Femur (tissue), 1 donor: ENCODE measurements at places on chromosomes 7 and 10.

GRCh38 chr10:46298477-46299285, 11.9 kb downstream of the ANTXRL start:
- DNase-seq: peak; percentile 7

DNA sequence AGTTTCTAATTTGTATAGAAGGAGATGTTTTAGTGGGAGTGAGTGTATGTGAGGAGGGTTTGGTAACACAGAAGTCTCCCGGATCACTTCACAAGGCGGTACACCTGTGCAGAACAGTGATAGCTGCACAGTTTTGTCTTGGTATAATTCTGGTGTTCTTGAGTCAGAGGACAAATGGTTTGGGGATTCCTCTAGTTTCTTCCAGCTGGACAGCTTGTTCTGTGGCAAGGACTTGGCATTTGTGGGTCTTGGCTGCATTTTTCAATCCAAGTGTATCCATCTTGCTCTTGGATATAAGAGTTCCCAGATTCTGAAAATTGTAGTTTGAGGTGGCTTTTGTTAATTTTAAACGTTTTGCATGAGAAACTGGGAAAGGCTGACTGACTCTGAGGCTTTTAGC, 135.7 kb downstream of the AHR start:
- DNase-seq: no peak

DNA sequence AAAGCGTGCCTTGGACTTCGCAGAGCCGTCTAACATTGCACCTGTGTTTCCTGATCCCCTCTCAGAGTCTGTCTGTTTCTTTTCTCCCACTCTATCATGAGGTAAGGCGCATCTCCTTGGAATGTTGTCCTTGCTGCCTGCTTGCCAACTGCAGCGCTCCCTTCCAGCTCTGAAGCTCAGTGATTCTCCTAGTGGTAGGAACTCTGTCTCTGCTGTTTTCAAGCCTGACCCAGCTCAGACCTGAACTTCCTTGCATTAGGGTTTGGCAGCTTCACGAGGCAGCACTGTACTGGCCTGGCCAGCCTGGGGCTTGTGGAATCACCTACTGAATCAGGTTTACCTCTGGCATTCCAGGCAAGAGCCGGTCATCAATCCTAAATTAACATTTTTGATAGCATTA, 123.9 kb downstream of the CREB5 start:
- DNase-seq: peak; percentile 67

DNA sequence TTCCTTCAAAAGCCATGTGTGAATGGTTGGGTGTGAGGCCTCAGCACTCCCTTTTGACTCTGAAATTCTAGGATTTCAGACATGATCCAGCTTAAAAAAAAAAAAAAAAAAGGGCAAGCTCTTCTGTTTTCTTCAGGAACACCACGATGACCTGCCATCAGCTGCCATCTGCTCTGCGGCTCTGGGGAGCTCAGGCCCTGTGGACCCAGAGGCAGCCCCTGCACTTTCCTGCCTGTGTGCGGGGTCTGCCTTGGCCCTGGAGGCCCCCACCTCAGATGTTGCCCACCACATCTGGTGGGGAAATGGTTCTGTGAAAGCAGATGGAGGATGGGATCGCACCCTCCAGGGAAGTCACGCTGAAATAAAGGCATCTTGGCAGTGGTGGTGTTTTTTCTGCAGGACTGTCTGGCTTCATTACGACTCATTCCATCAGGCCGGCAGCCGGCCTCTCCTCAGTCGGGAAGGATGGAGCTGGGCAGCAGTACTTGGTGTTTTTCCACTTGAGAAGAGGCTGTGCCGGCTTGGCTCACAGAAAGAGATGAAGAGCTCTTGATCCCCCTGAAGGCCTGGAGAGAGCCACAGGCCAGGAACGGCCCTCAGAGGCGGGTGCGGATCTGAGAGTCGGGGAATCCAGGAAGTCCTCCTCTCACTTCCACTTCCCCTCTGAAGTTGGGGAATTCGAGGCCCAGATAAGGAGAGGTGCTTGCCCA, 66.1 kb upstream of the AQP1 start:
- peak; percentile 68 for DNase-seq

GRCh38 chr10:18261768-18262231, 121.6 kb downstream of the CACNB2 start:
- no peak for DNase-seq

GRCh38 chr7:134834689-134835462, 55.4 kb downstream of the CALD1 start:
- DNase-seq: no peak

DNA sequence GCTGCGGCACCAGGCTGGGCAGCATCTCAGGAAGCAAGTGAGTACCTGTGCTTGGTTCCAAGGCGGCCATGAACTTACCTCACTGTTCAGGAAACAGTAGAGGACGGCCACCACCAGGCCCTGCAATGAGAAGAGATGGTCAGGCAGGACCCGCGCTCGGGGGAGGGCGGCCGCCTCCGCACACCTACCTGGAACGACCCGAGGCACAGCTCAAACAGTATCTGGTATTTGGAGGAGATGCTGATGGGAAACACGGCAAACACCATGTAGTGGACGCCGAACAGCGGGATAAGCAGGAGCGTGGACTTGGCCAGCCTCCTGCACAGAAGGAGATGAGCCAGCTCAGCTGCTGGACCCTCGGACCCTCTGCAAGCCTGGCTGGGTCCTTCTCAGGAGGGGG, 112.9 kb downstream of the VIPR2 start:
- peak; percentile 18 for DNase-seq

GRCh38 chr7:119197172-119197876, 972.8 kb downstream of the ANKRD7 start:
- no peak for DNase-seq

- peak; percentile 9 for DNase-seq
Measured at GRCh38 chr10:5536486-5537081, 11.8 kb downstream of the CALML3 start.

- no peak for DNase-seq
Measured at GRCh38 chr7:51308265-51308664, 8.3 kb downstream of the COBL start.

GRCh38 chr10:124220971-124221355, 127.6 kb upstream of the CHST15 start:
- DNase-seq: peak; percentile 43

DNA sequence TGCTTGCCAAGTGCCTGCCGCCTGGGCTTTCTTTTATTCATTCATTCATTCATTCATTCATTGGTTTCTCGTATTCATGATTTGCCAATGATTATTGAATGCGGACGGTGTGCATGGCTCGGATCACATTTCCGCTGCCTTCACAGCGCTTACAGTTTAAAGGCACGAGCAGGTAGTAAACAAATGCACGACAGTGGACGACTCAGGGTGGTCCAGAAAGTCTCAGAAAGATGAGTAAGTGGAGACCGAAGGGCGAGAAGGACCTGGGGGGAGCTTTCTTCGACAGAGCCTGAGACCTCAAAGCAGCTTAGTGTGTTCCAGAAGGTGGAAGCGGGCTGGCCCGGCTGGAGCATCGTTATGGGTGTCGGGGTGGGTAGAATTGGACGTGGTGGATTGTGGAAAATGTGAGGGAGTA, 506 bp downstream of the MCM10 start:
- DNase-seq: peak; percentile 22

DNA sequence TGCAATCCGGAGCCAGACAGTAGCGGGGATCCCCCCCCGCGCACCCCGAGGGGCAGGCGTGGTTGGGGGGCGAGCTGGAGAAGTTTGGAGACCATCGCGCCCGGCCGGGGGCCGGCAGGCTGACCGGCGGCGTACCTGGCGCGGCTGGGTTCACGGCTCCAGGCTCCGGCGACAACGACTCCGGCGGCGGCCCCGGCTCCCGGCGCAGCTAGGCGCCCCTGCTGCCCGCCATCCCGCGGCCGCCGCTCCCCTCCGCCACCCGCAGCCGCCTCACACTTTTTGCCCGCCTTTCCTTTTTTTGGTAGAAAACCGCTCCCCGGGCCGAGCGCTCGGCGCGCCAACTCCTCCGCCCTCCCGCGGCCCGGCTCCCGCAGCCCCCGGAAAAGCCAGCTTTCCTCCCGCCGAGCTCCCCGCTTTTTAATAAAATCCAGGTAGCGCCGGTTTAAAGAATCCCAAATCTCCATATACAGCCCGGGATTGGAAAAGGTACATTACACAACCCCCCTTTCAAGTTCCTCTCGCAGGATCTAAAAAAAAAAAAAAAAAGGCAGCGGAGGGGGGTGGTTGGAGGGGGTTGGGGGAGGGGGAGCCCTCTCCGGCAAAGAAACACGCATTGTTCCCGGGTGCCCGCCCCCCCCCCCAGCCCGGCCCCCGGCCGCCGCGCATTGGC, at the start of gene TNRC18:
Gene TNRC18, minus strand, starts transcription at position 529 of the 670 bp plus-strand sequence. CDS start 2,588 bp downstream, outside the sequence.
- peak; percentile 57 for DNase-seq

DNA sequence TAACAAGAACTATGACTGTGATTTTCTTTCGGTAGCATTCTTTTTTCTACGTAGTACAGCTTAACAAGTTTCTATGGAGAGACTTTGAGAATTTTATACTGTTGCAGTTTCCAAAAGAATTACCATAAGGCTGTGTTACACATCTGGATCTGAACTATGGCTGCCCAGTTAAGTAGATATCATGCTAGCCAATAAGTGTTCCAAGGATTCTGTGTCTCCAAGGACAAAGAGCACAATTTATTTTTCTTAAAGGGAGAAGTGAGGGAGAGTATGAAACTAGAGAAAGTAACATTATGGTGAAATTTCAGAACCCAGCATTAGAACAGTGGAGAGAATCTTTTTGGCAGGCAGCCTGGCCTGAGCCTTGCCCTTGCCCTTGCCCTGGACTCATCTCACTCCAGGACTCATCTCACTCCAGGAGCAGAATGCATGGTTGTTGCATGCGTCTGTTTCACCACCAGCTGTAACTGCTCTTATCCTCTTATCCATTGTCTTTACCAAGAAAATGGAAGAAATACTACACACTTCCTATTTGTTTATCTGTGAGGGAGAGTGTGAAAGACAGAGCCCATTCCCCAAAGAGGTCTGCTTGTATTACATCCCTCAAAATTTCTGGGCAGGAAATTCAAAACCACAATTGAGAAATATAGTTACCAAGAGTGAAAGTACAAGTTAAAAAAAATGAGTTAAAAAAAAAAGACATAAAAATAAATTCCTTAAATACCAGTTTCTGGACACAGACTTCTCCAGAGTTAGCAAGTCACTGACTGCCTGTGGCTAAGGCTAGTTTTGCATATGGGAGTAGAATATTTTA, 1067.5 kb downstream of the NRG3 start:
- DNase-seq: peak; percentile 50

GRCh38 chr7:70668606-70669358, 463.2 kb upstream of the GALNT17 start:
- peak; percentile 51 for DNase-seq

GRCh38 chr10:58268454-58268945, 462 bp upstream of the CISD1 start:
- DNase-seq: no peak

- DNase-seq: peak; percentile 36
Measured at GRCh38 chr7:49398236-49398635, 375.2 kb upstream of the VWC2 start.

GRCh38 chr7:16301291-16301690, 120.0 kb downstream of the CRPPA start:
- no peak for DNase-seq

DNA sequence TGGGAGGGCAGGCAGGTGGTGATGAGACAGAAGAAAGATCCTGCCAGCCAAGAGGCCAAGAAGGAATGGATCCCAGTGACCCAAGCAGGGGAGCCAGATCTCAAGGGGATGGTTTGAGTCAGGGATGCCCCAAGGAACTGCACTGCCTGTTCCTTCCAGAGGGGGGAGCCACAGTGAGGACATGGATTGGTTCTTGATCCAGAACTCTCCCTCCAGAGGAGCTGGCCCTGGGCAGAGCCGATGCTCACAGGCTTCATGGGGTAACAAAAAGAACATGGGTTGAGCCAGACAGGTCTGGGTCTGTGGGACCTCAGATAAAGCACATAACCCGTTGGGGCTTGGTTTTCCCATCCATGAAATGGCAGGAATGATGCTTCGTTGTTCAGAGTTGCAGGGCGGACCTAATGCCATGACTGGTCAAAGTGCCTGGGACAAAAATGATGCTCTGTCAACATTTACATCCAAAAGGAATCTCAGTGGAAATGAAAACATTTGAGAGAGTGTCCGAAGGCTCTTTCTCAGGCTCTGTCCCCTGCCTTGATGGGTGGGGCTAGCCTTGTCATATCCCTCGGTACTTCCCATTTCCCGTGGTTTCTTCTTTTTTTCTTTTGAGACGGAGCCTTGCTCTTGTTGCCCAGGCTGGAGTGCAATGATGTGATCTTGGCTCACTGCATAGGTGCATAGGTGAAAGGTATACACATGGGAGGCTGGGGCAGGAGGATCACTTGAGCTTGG, 4.7 kb upstream of the DENND2A start:
- no peak for DNase-seq

- DNase-seq: no peak
Measured at GRCh38 chr10:83585686-83586085, 553.6 kb upstream of the GHITM start.

- DNase-seq: peak; percentile 83
Measured at GRCh38 chr7:68216051-68216450, 1219.4 kb downstream of the TYW1 start.

DNA sequence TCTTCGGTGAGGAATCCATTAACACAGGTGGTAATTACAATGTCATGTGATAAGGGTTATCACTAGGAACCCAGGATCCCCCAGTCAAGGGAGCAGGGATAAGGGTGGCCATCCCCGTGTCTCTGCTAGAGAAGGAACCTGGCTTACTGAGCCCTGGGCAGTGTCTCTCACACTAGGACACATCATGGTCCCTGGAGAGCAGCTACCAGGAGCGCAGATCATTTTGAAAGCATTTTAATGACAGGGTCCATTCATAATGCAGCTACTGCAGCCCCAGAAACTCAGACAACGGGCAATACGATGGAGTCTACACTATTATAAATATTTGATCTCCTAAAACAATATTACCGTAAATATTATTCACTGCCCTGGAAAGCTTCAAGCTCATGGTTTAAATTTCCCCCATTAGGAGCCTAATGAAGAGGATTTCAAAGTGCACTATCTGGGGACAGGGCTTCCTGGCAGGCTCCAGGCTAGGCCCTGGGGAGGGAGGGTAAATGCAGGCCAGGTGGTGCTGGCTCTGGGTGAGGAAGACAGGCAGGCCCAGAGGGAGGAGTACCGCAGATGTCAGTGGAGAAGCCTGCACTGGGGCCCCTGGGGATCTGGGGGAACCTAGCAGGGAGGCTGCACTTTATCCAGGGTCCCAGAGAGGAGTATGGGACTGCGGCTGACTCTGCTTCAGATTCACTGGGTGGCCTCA, 52.6 kb upstream of the LOXL4 start:
- no peak for DNase-seq

DNA sequence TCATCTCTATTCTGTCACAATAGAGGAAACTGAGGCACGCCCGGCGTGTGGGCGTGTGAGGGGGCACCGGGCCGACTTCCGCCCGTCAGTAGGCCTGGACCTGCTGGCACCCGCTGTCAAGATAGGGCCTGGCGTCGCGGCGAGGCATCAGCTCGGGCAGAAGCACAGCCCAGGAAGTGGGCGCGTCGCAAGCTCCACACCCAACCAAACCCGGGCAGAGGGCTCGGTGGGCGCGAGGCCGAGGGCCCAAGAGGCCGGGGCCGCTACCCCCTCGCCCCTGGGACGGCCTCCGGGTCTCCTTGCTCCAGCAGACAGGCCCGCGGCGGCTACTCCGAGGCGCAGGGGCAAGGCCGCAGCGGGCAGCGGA, 91.2 kb downstream of the SPAG6 start:
- DNase-seq: no peak

DNA sequence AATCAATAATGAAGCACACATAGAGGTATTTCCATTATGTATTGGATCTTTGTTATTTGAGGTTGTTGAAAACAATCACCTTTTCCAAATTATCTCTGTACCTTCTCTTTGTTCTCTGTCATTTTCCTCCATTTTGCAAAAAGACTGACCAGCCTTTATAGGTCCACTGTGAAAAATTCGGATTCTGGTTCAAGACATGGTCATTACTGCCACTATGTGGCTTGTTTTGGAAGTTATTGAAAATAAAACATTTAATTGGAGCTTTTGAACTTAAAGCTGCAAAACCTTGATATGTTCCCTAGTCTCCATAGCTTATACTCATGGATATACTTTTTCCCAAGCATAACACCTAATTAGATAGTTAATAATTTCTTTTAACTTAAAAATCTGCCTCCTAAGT, 1094.4 kb downstream of the NRG3 start:
- DNase-seq: no peak
